SK-N-SH treated with all-trans-retinoic acid at 6 μM for 48 hours (cell line): ENCODE measurements at places on chromosomes 6 and 20.

GRCh38 chr6:145093226-145093625 is 642.1 kb downstream of the EPM2A start:
- no peak for ATAC-seq

GRCh38 chr6:46743425-46744158 is 3.1 kb upstream of the ANKRD66 start:
- no peak for ATAC-seq

- no peak for ATAC-seq
Measured at GRCh38 chr6:82924799-82925535, 140.7 kb downstream of the UBE3D start.

DNA sequence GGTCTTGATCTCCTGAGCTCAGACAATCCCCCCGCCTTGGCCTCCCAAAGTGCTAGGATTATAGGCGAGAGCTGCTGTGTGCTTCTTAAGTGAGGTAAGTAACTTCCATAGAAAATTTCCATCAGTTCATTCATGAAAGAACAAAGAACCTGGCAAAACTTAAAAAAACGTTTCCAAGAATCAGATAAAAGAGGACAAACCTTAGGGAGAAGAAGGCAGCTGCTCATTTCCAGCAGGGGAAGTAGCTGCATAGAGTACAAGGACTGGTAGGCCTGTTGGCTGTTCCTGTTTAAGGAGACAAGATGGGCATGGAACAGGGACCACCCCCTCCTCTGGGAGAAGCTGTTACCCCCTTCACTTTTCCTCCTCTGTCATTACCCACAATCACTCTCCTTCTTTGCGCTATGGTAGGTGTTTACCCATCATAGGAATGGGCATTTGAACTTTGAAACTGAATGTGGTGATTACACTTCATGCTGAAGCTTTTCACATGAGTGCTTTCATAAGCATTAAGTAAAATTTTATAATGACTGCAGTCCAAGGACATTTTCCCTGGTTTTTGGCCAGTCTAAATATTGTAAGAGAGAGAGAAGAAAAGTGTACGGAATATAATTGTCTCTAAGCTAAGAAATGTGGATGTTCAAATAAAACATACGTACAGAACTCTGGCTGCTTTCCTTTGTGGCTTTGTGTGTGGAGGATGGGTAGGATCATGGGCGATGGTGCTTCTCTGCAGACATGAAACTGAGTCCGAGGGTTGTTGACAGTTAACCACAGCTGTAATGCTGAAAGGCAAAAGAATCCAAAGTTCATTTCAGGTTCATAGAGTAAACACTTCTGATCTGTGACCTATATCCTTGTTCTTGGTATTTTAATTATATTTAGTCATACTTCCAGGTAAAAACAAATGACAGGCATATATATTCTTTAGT is 56.4 kb downstream of the CCN2 start:
- no peak for ATAC-seq

DNA sequence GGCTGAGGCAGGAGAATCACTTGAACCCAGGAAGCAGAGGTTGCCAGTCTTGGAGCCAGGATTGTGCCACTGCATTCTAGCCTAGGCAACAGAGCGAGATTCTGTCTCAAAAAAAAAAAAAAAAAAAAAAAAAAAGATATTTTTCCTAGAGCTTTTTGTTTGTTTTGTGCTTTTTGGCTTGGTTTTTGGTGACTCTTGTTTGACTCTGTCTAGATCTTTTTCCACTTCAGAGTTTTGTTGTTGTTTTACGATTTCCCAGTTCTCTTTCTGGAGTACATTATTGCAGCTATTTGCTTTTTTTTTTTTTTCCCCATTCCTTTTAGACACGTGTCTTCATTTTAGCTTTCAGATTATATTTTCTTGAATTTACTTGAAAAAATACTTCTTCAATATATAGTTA is 67.0 kb upstream of the AKAP12 start:
- ATAC-seq: no peak

GRCh38 chr6:144582939-144583613 is 297.9 kb downstream of the UTRN start:
- peak; percentile 86 for ATAC-seq

- ATAC-seq: no peak
Measured at GRCh38 chr20:62501801-62502495, 26.2 kb upstream of the GATA5 start.

GRCh38 chr6:17914651-17915050 is 72.8 kb downstream of the KIF13A start:
- no peak for ATAC-seq

GRCh38 chr20:52240802-52241201 is 49.2 kb upstream of the ZFP64 start:
- ATAC-seq: no peak

GRCh38 chr6:98433325-98434056 is 400.9 kb upstream of the POU3F2 start:
- ATAC-seq: no peak

DNA sequence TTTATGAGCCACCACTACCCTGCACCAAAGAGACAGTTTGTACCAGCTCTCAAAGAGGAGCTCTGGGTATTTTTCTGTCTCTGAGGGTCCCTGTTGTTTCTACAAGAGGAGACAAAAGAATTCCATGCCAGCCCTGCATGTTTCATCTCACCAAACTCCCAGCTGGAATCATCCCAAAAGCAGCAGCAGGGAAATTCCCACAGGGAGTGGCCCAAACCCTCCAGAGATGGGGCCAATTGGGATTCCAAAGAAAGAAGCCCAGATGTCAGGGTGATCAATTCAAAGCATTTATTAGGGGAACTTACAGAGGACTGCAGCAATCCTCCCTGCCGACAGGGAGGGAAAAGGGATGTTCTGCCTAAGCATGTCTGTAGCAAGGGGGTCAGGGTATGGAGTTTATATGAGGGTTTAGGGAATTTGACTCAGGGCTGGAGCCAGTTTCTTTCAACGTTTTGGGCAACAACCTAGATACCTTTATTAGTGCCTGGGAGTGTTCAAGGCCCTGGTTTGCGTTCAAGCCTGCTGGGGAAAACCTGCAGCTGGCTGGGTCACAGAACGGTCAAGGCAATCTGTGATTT is 47.2 kb downstream of the MUC22 start:
- ATAC-seq: peak; percentile 50

- peak; percentile 73 for ATAC-seq
Measured at GRCh38 chr6:36827261-36828079, 11.8 kb downstream of the CPNE5 start.

DNA sequence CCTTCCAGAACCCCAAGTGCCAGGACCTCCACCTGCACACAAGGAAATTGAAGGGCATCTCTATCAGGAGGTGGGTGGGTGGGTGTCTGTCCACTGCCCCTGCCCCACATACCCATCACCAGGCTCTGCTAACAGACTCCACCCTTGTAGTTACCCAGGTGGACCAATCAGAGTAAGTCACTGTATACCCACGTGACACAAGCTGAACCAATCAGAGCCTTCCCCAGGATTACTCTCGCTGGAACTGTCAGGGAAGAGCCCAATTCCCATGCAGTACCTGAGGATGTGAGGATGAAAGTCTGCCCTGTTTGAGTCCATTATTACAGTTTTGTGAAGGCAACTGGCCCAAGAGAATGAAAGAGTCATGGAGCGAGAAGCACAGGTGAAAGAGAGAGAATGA is 4.2 kb downstream of the OCSTAMP start:
- ATAC-seq: no peak

DNA sequence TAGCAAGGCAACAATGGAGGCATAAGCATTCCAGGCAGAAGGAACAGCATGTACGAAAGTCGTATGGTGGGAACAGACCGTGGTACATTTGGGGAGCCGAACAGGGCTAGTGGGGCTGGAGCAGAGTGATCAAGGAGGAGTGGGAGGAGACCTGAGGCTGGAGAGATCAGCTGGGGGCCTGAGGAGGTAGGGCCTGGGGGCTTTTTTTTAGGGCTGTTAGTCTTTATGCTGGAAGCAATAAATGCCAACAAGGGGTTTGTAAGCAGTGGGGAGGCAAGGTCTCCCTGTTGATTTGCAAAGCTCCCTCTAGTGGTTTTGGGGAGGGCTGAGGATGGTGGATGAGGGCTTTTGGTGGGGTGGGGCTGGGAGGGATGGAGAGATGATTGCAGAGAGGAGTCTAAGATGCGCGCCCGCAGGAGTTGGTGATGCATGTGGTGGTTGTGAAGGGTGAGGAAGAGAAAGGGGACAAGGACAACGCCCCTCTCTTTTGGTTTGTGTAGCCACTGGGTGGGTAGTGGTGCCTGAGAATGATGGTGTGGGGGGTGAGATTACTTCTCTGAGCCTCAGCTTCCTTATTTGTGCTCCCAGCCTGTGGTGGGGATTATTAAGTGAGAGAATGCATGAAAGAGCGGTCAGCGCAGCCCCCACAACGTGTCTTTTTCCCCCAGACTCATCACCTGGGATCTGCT is 74.1 kb upstream of the TOX2 start:
- peak; percentile 25; the same call in 1 of the 3 replicates for ATAC-seq

- peak; percentile 12; the same call in 1 of the 3 replicates for ATAC-seq
Measured at GRCh38 chr6:73180076-73180738, 45.1 kb downstream of the KHDC1L start.

DNA sequence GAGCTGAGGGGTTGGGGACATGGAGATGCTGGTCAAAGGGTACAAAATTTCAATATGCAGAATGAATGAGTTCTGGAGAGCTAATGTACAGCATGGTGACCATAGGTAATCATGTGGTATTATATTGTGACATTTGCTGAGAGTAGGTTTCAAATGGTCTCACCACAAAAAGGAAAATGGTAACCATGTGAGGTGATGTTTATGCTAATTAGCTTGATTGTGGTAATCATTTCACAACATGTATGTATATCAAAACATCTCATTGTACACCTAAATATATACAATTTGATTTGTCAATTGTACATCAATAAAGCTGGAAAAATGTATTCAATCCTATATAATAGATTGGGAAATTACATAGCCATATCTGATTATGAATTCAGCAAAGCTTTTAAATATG is 29.5 kb upstream of the TMEM14A start:
- no peak for ATAC-seq

DNA sequence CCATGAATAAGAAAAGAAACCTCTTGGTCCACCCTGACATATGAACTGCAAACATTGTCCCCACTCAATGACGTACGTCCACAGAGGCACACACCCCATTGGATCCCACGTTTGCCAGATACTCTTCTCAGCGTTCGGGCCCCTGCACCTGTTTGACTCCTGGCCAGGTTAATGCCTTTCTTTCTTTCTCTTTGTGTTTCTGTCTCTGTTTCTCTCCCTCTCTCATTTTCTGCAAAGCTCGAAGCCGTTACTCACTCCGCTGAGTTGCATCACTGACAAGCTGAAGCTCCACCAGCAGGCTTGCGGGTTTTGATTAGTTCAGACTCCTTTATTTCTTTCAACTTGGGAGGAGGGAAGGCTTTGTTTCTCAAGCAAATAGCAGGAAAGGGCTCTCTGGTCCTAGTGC is 135.5 kb upstream of the SUPT3H start:
- ATAC-seq: no peak
